Daoy (cell line): ENCODE measurements at places on chromosomes 7 and 10. TPM values are rescaled to one million over a fixed set of nuclear protein-coding genes. Genes with fewer than 3 reads are reported as not detected.
A peak's percentile ranks its signal among the peaks of the same experiment; 100 is the strongest.

Gene NOM1
- 19.3 and 22.1 TPM in 2 replicates for total RNA-seq

Gene GIMAP1
- total RNA-seq = under 0.01 TPM in 1 of 2 replicates, not detected in the other

Gene SMKR1
- total RNA-seq = 2.2 and 2.7 TPM in 2 replicates

Gene STEAP1
- 24.9 and 28.5 TPM in 2 replicates for total RNA-seq

Gene GNA12
- total RNA-seq = 6.3 and 7.5 TPM in 2 replicates

Gene DUSP5
- total RNA-seq = 9.1 and 9.9 TPM in 2 replicates

Gene DDC
- not detected in 2 replicates for total RNA-seq

Gene LRIT2
- total RNA-seq = not detected in 2 replicates

- DNase-seq = no peak
Measured at GRCh38 chr10:11796474-11796873, 26.7 kb upstream of the PROSER2 start.

DNA sequence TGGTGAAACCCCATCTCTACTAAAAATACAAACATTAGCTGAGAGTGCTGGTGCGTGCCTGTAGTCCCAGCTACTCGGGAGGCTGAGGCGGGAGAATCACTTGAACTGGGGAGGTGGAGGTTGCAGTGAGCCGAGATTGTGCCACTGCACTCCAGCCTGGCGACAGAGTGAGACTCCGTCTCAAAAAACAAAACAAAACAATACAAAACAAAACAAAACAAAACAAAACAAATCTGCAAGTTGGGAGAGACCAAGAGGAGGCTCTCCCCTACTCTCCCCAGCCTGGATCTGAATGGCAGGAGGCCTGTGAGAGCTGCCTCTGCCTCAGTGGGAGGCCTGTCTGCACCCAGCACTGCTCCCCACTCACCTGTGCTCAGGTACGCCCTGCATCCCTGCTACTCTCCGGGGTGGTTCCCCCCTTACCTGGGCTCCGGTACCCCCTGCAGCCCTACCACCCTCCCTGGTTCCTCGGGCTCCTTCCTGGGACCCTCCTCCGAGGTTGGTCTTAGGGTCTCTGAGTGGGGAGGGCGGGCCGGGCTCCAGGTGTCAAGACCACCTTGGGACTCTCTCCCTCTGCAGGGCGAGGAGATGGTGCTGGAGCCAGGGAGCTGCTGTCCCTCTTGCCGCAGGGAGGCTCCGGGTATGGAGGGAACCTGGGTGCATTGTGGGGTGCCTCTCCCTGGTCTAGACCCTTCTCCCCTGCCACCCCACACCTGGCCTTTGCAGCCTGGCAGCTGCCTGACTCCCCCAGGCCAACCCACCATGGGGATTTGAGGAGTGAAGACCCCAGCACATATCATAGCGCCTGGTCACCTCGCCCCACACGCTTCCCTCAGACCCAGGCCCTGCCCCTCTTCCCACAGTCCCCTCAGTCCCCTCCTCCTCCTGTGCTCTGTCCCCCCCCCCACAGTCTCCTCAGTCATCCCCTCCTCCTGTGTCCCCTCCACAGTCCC is 9.5 kb upstream of the ZNF862 start:
- DNase-seq = no peak

DNA sequence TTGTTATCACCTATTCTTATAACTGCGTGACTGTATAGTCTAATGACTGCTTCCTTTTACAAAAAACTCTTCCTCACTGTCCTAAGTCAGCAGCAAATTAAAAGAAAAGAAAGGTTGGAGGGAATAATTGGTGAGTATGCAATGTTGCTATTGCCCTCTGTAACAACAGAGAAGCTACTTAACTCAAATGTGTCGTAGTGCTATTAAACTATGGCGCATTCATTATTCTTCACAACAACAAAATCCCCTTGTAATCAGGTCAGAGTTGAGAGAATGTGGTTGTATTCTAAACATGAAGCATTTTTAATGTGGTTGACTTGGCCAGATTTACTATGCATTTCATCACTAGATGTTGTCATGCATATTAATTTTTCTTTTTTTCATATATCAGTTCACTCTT is 897.8 kb upstream of the PHF14 start:
- DNase-seq = no peak

- DNase-seq = no peak
Measured at GRCh38 chr10:80188713-80189112, 16.6 kb downstream of the ANXA11 start.

DNA sequence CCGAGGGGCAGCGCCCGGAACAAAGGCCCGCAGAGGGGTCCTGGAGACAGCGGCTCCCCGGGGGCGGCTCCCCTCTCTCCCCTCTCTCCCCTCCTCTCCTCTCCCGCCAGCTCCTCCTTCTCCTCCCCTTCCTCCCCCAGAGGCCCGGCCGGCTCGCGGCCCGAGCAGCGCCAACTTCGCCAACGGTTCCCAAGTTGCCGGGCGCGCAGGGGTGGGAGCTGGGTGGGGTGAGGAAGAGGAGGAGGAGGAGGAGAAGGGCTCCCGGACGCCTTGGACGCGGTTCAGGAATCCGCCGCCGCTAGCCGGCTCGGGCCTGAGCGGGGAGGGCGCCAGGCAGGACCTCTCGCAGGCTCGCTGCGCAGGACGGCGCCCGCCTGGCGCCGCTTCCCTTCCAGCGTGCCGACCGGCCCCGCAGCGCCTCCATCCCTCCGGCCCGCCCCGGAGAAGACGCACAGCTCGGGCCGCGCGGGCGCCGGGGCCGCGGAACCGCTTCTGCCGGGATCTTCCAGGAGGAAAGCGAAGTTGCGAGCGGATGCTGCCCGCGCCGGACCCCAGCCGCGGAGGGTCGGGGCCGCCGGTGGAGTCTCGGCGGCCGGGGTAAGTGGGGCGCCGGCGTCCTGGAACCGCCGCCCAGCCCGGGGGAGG is at the start of gene CHST3:
TSS of gene CHST3 (plus strand) at position 298 of the 645 bp plus-strand sequence. CDS start 41,448 bp downstream, outside the sequence.
- peak; percentile 45 for DNase-seq

DNA sequence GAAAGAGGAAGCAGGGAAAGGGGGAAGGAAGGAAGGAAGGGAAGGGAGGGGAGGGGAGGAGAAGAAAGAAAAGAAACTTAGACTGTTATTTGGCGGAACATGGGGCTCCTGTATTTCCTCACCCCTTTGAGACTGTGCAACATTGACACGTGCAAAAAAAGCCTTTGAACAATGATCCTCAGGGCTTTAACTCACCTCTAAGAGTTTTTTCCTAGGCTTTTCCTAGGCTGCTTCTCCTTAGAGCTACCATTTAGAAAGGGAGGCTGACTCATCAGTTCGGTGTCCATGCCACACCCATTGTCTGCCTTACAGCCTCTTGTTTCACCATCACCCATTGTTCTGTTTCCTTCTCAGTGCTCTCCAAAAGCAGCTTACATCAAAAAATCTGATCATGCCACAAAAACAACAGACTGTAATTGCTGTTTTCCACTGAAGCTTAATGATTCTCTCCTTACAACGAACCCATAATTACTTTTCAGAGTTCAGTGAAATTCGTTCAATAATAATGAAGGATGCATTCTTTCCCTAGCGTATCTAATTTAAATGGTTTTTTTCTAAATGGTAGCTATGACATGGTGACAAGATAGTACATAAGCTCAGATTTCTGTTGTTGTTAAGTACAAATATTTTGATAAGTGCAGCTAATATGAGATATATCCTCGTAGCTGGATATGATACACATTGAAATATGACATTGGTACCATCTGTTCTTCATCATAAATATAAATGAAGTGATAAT is 90.8 kb downstream of the PRLHR start:
- peak; percentile 67 for DNase-seq

DNA sequence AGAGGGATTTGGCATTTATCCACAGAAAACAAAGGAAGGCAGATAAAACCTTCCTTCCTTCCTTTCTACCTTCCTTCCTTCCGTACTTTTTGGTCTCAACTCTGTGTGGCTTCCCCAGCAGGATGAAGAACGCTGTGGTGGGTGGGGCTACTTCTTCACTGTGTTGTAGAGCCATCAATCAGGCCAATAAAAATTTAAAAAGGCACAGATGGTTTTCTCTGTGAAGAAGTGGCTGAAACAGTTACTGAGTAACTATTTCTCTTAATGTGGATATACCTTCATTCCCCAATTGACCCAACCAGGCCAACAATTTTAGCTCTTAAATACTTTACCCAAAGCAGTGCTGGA is 75.8 kb downstream of the ZNF92 start:
- DNase-seq = peak; percentile 32

GRCh38 chr7:154906736-154907355 is 96.1 kb downstream of the PAXIP1 start:
- DNase-seq = no peak

DNA sequence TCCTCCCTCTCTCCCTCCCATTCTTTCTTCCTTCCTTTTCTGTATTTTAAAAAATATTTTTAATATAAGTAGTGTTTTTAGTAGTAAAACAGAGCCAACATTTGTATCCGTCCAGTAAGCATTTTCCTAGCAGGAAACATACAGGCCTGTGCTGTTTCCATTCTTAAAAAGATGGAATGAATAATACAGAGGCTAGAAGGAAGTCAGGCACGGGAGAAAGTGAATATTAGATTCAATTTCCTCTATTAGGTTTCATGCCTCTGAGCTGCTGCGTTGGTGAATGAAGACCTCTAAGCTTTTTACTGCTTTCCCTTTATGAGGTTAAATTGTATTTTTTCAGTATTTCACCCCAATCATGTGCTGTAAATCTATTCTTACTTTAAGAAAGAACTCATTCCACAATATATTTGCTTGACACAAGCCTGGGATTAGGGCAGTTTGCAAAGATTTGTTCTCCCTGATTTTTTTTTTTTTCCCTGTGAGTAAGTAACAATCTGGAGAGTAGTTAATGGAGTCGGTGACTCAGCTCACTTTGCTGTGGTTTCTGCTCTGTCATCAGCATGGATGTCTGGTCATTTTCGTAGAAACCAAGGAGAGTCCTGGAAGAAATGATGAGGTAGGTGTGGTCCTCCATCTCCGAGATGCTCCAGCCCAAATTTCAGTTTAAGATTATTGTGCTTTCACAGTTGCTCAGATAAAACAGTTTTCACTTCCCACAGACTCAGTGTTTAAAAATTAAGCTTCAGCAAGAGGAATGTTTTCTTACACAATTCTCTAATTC is 76.1 kb upstream of the PITRM1 start:
- DNase-seq = peak; percentile 87

- no peak for DNase-seq
Measured at GRCh38 chr10:125010362-125010761, 68.4 kb downstream of the ZRANB1 start.

DNA sequence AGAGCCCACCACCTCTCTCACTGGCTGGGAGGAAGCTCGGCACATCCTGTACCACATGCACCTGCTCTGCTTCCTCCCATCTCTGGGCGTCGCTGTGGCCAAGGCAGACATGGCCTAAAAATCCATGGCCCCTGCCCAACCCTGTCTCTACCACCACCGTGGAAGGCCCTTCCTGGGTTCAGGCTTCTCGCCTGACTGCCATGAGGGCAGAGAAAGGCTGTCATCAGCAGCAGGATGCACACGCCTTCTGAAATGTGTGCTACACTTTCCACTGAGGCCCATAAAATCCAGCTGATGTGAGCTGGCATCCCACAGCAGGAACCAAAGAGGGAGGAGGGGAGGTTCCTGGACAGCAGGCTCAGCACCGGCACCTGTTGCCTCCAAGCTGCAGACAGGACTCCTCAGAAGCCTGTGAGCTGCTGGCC is 93.4 kb downstream of the PTPRN2 start:
- peak; percentile 43 for DNase-seq

GRCh38 chr7:128166603-128167041 is 74.5 kb upstream of the LEP start:
- DNase-seq = peak; percentile 45

- no peak for DNase-seq
Measured at GRCh38 chr10:52703898-52704297, 68.7 kb downstream of the MBL2 start.

GRCh38 chr7:3153118-3153517 is 109.5 kb upstream of the CARD11 start:
- no peak for DNase-seq

GRCh38 chr10:6356280-6356793 is 153.6 kb downstream of the PFKFB3 start:
- no peak for DNase-seq
